CD14-positive monocyte (primary cell): ENCODE measurements at places on chromosomes 12 and 14.
A peak's percentile ranks its signal among the peaks of the same experiment; 100 is the strongest.

GRCh38 chr14:78566026-78566858, 396.1 kb downstream of the NRXN3 start:
- DNase-seq = peak; percentile 37
- no peaks in the 10 kb centered on the region for H3K36me3 ChIP-seq
- H3K27me3 ChIP-seq = no peaks in the 10 kb centered on the region
- H3K27ac ChIP-seq = no peak overlapping the region

- no peaks in the 10 kb centered on the region for H3K27me3 ChIP-seq
- no peak overlapping the region for H3K27ac ChIP-seq
- H3K4me1 ChIP-seq = no peaks in the 10 kb centered on the region
- no peak for DNase-seq
Observed at GRCh38 chr12:95733141-95733825, 57.3 kb downstream of the NTN4 start.

GRCh38 chr14:25988536-25988935, 609.3 kb downstream of the NOVA1 start:
- H3K4me1 ChIP-seq = no peaks in the 10 kb centered on the region
- no peak overlapping the region for H3K27ac ChIP-seq
- DNase-seq = no peak
- H3K27me3 ChIP-seq = no peaks in the 10 kb centered on the region
- no peaks in the 10 kb centered on the region for H3K36me3 ChIP-seq
- no peak overlapping the region for H3K4me3 ChIP-seq

GRCh38 chr12:30908722-30909348, 17.7 kb upstream of the TSPAN11 start:
- no peak overlapping the region for H3K27ac ChIP-seq
- no peak for DNase-seq
- H3K4me1 ChIP-seq = no peaks in the 10 kb centered on the region
- H3K36me3 ChIP-seq = no peaks in the 10 kb centered on the region

DNA sequence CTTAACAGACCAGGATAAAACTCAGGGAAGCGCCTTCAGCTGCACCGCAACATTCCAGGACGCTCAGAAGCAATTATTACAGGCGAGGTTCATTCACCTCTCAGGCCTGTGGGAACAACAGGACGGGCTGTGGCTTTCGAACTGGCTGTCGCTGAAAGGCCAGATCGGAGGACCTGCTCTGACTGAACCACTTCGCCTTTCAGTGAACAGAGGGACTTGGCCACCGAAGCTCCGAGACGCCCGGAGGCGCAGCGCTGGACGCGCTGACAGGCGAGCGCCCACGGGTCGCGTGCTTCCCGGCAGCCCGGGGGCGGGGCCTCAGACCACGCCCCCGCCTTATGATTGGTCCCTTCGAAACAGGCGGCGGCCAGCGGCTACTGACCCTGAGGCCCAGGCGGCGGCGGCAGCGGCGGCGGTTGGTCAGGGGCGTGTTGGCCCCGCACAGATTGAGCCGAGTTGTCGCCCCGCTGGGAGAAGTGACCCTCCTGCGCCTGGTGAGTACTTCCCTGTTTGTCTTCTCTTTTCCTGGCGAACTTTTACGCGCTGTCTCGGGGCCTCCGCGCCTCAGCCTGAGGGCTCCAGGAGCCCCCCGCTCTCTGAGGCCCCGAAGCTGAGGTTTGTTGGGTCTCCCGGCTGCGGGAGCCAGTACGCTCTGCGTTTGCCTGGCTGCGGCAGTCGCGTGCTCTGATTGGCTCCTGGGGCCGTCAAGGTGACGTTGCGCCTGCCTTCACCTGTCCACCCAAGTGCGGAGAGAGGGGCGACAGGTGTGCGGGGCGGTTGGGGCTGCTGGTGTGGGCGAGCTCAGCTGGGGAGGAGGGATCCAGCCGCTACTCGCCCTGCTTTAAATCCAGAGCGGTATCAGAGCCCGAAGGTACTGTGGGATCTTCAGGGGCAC, at the start of gene GAS2L3:
TSS of gene GAS2L3 (plus strand) at position 393 of the 895 bp plus-strand sequence. CDS start 21,221 bp downstream, outside the sequence.
- H3K4me1 ChIP-seq = peaks cover 19% of the 10 kb centered on the region
- H3K4me3 ChIP-seq = peak within 1 kb of the TSS; percentile 60
- peak within 1 kb of the TSS; percentile 89 for H3K27ac ChIP-seq
- no peaks in the 10 kb centered on the region for H3K27me3 ChIP-seq
- no peaks in the 10 kb centered on the region for H3K36me3 ChIP-seq
- peak; percentile 93 for DNase-seq

DNA sequence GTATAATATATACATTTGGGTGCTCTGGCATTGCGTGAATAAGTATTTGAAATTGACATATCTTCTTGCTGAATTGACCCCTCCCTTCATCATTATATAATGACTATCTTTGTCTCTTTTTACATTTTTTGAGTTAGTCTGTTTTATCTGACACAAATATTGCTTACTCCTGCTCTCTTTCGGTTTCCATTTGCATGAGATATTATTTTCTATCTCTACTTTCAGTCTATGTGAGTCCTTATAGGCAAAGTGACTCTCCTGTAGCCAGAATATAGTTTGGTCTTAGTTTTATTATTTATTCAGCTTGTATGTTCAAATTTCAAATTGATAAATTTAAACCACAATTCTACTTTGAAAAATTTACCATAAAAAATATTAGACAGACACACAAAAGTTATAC, 491.0 kb downstream of the NAV3 start:
- no peak overlapping the region for H3K27ac ChIP-seq
- H3K36me3 ChIP-seq = no peaks in the 10 kb centered on the region
- H3K4me1 ChIP-seq = no peaks in the 10 kb centered on the region
- no peak for DNase-seq
- no peak overlapping the region for H3K4me3 ChIP-seq
- H3K27me3 ChIP-seq = no peaks in the 10 kb centered on the region

GRCh38 chr14:59543873-59544272, 32.7 kb downstream of the CCDC175 start:
- no peaks in the 10 kb centered on the region for H3K4me1 ChIP-seq
- H3K27me3 ChIP-seq = no peaks in the 10 kb centered on the region
- no peak for DNase-seq
- no peak overlapping the region for H3K4me3 ChIP-seq

DNA sequence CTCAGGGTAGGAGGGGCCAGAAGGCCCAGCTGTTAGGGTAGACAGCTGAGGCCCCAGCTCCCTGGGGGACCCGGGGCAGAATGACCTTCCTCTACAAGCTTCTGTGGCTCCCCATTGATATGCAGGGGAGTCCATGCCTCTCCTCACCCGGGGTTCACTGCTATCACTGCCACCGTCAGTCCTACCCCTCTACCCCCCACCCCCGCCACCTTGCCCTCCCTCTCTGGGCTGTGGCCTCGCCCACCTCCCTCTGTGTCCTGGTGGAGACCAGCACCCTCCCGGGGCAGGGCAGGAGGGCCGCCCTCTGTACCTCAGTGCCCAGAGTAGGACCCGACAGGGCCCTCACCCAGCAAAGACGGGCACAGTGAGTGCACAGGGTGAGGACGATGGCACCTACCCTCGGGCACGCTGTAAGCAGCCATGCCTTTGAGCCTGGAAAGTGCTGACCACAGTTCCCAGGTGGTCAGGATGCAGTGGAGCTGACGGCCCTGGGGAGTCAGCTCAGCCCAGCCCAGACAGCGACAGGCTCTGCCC, 88.4 kb upstream of the SFSWAP start:
- no peaks in the 10 kb centered on the region for H3K27me3 ChIP-seq
- H3K4me1 ChIP-seq = peaks cover 5% of the 10 kb centered on the region
- H3K36me3 ChIP-seq = no peaks in the 10 kb centered on the region
- H3K4me3 ChIP-seq = no peak overlapping the region
- no peak for DNase-seq

DNA sequence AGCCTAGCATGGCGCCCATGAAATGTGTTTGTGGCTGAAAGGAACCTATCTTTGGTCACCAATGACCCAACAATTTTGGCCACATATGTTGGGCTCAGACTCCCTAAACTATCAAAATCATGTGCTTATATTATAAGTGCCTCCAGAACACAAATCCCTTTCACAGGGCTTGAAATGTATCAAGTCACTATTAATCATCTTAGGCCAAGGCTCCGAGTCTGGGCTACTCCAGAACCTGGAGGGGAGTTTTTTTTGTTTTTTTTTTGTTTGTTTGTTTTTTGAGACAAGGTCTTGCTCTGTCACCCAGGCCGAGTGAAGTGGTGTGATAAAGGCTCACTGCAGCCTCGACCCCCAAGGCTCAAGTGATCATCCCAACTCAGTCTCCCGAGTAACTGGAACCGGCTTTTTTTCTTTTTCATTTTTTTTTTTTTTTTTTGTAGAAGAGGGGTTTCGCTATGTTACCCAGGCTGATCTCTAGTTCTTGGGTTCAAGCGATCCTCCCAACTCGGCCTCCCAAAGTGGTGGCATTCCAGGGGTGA, 989 bp upstream of the DRAM1 start:
- H3K4me1 ChIP-seq = peaks cover 56% of the 10 kb centered on the region
- H3K4me3 ChIP-seq = peak overlapping the region; percentile 91
- H3K27ac ChIP-seq = peak overlapping the region; percentile 96
- no peak for DNase-seq
- H3K27me3 ChIP-seq = no peaks in the 10 kb centered on the region

GRCh38 chr12:49764126-49764525, 22.8 kb downstream of the TMBIM6 start:
- H3K36me3 ChIP-seq = peaks cover 63% of the 10 kb centered on the region
- no peaks in the 10 kb centered on the region for H3K27me3 ChIP-seq
- DNase-seq = no peak
- no peaks in the 10 kb centered on the region for H3K4me1 ChIP-seq
- H3K4me3 ChIP-seq = no peak overlapping the region

- DNase-seq = no peak
- H3K27me3 ChIP-seq = peaks cover 41% of the 10 kb centered on the region
- no peaks in the 10 kb centered on the region for H3K4me1 ChIP-seq
- H3K4me3 ChIP-seq = no peak overlapping the region
- no peak overlapping the region for H3K27ac ChIP-seq
- no peaks in the 10 kb centered on the region for H3K36me3 ChIP-seq
Observed at GRCh38 chr12:75205558-75205957, 4.1 kb downstream of the KCNC2 start.
